ENCODE measurements at places on chromosomes 5 and 9.

- no peak for DNase-seq
Observed at GRCh38 chr5:43106290-43106638, 14.4 kb upstream of the ZNF131 start.

- no peak for DNase-seq
Observed at GRCh38 chr5:149782895-149783586, 52.9 kb downstream of the PPARGC1B start.

DNA sequence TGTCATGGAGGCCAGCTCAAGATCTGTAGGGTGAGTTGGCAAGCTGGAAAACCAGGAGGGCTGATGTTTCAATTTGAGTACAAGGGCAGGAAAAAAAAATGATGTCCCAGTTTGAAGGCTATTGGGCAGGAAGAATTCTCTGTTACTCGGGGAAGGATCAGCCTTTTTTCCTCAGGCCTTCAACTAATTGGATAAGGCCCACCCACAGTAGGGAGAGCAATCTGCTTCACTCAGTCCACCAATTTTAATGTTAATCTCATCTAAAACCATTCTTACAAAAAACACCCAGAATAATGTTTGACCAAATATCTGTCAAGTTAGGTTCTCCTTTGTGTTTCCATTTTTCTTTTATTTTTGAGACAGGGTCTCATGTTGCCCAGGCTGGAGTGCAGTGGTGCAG lies 382.4 kb downstream of the ARRDC3 start:
- DNase-seq = no peak

DNA sequence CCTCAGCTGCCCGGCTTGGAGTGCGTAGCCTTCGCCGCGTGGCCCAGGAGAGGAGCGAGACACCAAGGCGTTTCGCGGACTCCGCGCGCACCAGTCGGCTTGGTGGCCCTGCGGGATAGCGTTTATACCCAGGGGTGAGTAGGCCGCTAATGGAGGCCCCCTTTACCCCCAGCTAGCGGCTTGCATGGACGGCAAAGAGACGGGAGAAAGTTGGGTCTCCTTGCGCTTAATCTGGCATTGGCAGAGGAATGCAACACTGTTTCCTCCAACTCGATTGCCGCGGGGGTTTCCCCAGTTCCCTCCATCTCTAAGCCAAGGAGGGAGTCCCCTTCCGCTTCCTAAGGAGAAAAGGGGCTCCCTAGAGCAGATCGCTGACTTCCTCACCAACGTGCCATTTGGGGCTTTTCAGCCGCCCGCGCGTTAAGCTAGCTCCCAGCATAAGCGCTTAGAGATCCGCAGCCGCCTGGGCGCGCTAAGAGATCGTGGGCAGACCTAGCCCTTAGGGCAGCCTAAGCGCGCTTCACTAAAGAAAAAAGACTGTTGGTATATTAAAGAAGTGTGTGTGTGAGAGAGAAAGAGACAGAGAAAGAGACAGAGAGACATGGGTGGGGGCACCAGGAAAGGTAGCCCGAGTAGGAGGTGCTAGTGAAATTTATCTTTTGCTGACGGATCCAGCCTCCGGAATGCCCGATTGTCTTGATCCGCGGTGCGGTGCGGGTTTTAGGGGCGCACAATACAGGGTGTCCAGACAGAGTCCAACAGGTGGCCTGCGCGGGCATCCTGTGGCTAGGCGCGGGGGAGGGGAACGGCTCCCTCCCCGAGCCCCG lies 597.9 kb upstream of the SGCD start:
- peak; percentile 90 for DNase-seq

DNA sequence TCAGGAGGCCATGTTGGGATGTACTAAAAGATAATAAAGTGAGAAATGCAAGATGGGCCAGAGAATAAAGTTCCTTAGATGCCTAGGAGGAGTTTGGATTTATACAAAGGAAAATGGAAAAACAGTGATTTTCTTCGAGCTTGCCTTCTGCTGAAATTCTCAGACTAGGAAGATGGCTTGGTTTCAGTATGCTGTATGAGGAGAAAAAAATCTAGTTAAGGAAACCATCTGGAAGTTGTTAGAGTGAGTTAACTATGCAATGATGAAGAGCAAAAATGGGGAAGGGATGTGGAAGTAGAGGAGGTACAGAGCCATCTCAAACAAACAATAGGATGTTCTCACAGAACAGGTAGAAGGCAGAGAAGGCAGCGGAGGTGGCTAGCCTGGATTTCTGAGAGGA lies 162.9 kb upstream of the FTMT start:
- DNase-seq = no peak

GRCh38 chr5:123223921-123224320 lies 134.9 kb downstream of the PRDM6 start:
- DNase-seq = no peak

DNA sequence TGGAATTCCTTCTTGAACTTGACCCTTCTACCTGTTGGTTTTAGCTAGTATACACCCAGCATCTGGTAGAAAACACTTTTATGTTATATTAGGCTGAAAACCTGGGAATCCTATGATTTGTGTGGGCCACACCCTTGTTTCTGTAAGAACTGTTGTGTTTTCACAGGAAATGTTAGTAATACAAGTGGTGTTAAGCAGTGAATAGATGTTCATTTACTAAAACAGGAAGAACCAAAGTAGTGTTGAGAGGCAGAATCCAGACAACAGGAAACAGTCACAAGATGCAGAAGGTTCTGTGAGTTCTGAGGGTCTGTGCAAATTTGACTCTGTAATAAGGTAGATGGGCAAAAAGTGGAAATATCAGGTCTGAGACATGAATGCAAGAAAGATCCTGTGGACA lies 73.0 kb upstream of the RAI14 start:
- DNase-seq = no peak

GRCh38 chr9:105171076-105171475 lies 73.4 kb upstream of the SLC44A1 start:
- no peak for DNase-seq

GRCh38 chr9:12818431-12819000 lies 43.7 kb downstream of the LURAP1L start:
- no peak for DNase-seq

DNA sequence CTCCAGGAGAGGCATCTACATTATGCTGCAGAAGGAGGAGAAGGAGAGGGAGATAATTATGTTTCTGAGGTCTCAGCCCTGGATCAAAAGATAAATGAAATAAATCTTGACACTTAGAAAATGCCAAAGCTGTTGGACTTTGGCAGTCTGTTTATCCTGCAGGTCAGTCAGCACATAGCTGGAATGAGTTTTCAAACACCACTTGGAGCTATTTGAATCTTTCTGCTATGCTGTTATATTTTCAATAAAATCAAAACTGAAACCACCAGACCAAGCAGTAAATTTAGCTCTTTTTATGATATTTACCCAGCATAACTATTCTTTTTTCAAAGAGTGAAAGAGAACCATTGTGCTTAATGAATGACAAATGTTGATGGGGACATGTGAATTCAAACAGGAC lies 505.1 kb upstream of the ITGA1 start:
- no peak for DNase-seq

GRCh38 chr5:156594406-156594805 lies 255.7 kb upstream of the PPP1R2B start:
- DNase-seq = no peak

DNA sequence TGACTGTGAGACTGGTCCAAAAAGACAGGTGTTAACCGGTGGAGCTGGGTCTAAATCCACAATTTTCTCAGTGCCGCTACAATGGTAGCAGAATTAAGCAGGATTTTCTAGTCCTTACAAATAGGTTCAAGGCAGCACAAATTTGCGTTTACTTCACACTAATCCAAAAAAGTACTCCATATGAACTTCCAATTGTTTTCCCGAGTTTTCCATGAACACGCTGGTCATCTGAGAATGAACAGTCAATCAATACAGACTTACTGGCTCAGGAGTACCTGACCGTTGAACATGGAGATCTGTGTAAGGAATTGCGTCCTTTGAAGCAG lies 709 bp downstream of the SLC35D2 start:
- DNase-seq = no peak

DNA sequence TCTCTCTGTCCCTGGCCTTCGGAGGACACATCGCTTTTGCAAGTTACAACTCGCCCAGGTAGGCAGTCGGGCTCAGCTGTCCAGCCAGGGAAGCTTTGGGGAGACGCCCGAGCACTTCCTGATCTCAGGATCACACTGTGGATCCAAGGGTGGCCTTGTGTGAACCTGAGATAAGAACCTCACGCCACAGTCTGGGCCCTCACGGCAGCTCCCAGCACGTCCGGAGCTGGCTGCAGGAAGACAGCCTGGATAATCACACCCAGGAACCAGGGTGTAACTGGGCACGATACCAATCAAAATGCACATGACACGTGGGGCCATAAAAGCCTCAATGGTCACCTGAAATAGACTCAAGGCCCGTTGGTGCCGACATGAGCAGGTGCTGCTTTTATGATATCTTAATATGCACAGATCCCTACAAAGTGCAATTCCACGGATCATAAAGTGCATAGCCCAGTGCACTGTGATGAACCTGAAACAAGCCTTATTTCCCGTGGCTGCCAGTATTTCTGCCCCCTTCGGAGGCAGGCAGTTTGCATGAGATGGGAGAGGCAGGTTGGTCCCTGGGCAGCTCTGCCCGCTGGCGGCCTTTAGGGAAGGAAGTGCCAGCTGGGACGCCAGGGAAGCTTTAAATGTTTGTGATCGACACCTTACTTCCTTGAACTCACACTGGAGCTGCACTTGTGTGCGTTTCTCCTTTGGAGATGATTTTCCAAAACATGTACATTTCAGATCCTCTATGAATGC lies 14.5 kb downstream of the SLC6A18 start:
- DNase-seq = no peak

DNA sequence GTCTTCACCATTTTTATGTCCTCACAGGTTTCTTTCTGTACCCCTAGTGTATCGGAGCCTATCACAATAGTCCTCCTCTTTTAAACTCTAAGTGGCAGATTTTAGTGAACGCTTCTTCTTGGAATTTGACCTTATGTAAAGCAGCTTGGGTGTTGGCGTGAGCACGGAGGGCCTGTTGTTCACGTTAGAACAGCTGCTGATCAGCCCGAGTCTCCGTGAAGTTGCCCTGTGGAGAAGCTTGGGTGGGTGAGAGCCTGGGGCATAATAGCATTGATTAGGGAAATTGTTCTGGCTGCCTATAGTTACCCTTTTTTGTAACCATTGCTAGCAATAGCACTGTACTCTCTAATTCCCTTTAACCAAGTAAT lies 167.0 kb upstream of the OTULINL start:
- DNase-seq = no peak

GRCh38 chr5:141778683-141779082 lies 96.7 kb upstream of the ARAP3 start:
- DNase-seq = no peak

DNA sequence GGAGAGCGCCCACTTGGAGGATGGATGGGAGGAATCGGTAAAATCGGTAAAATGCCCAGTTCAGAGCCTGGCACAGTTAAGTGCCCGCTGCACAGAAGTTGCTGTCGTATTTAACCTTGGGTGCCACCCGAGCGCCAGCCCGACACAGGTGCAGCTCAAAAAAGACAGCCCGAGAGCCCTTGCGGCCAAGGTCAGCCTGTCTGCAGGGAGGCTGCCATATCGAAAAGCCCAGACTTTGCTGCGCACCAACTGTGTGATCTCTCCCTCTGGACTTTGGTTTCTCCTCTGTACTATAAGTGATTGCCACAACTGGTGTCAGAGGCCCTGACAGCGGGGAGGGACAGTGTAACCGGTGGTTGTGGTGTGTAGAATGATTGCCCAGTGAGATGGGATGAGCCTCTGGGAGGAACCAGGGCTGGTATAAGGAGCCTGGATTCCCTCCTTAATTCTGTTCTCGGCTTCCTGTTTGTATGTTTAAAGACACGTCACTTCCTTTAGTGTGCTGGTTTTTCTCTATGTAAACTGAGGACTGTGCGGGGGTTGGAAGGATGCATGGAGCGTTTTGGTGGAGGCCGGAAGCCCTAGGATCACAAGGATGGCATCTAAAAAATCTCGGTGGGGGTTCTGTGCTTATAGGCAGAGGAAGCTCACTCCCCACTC lies 792 bp downstream of the NTMT1 start:
- DNase-seq = no peak
